ENCODE measurements at places on chromosomes 5 and 9.
A peak's percentile ranks its signal among the peaks of the same experiment; 100 is the strongest.

GRCh38 chr9:108322326-108323098, 533.3 kb downstream of the ACTL7B start:
- no peak for DNase-seq

DNA sequence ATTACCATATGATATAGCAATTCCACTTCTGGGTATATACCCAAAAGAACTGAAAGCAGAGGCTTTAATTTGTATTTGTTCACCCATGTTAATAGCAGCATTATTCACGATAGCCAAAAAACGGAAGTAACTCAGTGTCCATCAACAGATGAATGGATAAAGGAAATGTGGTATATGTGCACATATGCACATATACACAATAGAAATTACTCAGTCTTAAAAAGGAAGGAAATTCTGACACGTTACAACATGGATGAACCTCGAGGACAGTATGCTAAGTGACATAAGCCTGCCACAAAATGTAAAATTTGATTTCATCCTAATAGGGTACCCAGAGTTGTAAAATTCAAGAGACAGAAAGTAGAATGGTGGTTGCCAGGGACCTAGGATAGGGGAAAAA, 54.9 kb downstream of the NUP155 start:
- no peak for DNase-seq

DNA sequence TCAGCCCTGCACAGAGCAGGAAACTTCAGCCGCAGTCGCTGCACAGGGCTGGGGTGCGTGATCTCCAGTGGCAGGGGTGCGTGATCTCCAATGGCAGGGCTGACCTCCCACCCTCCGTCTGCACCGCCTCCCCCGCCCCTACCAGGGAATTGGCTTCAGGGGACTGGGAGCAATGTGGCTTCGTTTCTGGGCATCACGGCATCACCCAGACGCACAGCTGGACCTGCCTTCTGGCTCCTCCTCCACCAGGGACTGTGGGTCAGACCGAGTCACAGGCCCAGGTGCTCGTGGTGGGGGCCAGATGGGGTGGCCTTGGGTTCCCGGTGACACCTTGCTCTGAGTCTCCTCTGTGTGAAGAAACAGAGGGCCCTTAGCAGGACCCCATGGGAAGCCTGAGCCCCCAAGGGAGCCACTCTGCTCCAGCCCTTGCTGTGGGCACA, 51.1 kb downstream of the AHRR start:
- DNase-seq, result peak; percentile 65

GRCh38 chr9:91163773-91164471, 197.8 kb downstream of the AUH start:
- no peak for DNase-seq

- no peak for DNase-seq
Measured at GRCh38 chr5:173523388-173523787, 93.1 kb downstream of the BOD1 start.

DNA sequence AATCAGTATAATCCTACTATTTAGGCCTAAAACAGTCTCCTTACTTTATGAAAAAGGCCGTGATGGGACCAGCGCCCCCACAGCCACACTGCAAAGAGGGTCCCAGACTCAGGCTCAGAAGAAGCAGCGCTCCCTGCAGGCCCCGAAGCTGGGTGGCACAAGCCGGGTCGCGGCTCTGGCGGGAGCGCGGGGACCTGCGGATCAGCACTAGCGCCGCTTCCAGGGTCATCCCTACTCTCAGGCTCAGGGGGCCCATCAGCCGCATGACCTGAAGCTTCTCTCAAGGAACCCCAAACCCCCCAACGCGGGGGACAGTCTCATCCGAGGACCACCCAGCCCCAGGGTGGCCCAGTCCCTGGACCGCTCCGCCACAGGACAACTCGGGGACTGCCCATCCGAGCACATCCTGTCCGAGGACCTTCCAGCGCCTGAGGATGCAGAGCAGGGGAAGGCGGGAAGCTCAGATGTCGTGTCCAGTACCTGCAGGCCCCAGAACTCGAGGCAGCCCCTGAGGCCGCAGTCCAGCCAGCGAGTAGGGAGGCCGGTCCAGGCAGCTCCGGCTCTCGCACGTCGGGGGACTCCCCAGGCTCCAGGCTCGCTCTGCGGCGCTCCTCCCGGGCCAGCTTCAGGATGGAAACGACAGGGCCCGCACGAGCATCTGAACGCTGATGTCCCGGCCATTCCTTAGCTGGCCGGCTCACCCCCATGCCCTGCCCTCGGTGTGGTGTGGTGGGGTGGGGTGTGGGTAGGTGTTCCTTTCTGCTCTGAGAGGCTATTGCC, 32.4 kb upstream of the CDK20 start:
- DNase-seq, result no peak

GRCh38 chr5:109045710-109046109, 298.0 kb downstream of the FER start:
- DNase-seq, result no peak

GRCh38 chr5:173056783-173057061, 570 bp downstream of the CREBRF start:
- DNase-seq, result no peak

DNA sequence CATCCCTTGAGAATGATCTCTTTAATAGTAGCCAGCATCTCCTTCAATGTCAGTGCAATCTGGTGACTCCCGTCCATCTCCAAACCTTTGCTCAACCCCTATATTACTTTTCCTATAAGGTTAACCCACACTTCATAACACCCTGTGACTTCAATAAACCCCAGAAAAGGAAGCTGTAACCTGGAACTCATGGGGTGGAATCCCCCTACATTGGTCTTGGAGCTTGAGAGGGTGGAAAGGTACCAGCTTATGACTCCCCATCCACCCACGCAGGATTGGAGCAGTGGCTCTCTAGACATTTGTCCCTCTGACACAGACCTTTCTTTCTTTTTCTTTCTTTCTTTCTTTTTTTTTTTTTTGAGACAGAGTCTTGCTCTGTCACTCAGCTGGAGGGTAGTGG, 54.7 kb upstream of the ZFR start:
- no peak for DNase-seq

- no peak for DNase-seq
Measured at GRCh38 chr5:41433552-41434181, 76.7 kb downstream of the PLCXD3 start.

DNA sequence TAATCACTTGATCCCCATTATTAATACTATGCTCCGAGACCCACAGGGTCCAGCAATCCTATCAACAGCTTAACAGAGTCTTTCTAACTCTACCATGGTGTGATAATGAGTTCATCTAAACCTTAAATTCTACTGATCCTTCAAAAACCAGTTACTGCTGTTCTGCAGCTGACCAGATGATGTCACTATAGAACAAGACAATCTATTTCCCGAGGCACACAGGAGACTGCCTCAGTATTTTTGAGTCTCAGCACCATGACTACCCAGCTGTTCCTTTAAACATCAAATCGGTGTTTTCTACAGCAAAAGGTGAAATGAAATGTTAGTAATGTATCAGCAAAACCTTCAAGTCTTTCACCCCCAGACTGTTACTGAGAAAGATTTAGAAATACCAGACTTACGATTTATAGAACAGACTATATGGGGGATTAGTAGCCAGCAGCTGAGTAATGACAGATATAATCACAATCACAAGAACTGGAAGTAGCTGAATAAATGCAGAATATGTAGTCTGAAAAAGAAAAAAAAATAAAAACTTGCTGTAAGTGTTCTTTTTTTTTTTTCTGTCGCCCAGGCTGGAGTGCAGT, 16.9 kb downstream of the DNAJC18 start:
- DNase-seq, result no peak

- DNase-seq, result no peak
Measured at GRCh38 chr5:143801252-143801939, 10.6 kb upstream of the HMHB1 start.

DNA sequence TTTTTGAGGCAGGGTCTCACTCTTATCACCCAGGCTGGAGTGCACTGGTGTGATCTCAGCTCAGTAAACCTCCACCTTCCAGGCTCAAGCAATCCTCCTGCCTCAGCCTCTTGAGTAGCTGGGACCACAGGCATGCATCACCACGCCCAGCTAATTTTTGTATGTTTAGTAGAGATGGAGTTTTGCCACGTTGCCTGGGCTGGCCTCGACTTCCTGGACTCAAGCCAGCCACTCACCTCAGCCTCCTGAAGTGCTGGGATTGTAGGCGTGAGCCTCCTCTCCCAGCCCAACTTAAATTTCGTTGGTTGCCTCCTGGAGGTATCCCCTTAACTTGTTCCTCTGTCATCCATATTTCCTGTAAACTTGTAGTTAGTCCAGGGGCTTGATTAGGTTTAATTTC, 47.2 kb downstream of the RAB24 start:
- DNase-seq, result no peak

DNA sequence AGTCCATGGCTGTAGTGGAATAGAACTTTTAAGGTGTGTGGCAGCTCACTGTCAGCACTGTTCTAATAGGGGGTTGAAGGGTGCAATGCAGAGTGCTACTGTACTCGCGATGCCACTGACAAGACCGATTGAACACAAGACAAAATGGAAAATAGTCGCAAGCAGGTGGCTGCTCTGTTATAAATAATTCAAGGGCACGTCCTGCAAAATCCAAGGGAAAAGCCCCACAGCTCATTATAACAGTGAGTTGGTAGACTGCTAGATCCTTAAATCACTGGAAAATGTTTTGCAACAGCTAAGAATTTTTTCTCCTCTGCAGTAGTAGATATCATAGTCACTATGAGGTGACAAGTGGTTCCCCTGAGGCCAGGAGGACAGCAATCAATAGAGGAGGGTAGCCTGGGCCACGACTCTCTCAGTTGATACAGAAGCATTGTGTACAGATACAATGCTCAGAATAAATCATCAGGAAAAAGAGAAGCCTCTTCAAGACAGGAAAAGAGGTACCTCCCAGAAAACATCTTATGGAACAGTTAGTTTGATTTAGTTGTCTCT, 926.3 kb downstream of the TLE4 start:
- DNase-seq, result no peak

DNA sequence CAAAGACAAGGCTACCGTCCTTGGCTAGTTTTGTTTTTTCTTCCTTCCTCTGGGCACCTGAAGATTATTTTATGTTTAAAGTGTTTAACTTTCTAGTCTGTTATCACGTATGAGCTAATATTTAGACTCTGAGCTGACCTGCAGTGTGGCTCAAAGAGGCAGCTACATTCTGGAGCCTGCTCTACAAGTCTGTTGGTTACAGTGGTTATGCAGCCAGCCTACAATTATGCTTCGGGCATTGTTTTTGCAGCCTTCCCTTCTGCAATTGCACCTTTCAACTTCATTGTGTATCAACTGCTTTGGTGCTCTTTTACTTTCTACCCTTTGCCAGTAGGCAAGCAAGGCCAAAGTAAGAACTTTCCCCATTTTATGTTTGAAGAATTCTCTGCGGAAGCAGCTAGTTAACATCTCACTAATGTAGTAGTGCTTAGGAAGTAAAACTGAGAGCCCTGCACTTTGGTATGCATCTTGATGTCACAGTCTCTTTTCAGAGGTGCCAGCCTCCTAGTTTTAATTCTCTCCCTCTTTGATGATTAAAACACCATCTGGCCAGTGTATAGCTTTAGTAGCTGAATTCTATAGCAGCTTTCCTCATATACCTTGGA, 322.1 kb downstream of the FAM170A start:
- no peak for DNase-seq

- no peak for DNase-seq
Measured at GRCh38 chr5:116365006-116365496, 209.6 kb downstream of the SEMA6A start.

DNA sequence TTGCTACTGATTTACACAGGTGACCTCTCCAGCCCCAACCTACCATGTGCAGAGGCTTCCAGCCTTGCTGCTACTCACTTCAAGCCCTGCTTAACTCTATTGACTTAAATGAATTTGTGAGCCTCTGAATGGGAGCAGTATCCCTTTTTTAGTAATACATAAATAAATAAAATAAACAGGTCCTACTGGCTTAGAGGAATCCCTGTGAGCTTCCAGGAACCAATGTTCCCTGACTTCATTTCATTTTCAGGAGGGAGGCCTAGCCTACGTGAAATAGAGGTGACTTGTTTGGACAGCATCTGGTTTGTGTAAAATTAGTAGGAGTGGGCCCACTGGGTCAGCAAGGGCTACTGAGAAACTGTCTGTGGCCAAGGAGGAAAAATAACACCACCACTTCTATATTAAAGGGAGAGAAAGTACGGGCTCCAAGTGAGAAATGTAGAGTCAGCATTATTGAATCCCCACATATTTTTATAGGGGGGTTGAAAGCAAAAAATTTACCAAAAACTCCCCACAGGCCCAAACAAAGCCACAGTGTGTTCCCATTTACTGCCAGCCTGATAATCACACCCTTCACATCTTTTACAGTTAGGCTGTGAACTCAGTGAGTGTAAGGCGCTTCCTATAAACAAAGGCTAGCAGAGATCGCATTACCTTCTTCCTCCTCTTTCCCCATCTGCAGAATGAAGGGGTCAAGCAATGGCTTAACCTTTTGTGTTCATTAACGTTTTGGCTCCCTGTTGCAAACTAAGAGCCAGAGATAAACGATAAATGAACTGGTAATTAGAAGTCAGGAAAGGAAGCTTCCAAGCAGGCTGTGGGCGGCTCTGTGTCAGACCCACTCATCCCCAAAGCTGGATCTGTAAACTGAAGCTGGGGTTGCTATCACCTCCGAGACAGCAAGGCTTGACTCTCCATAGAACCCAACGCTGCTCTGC, 138.8 kb upstream of the LIFR start:
- DNase-seq, result no peak

- no peak for DNase-seq
Measured at GRCh38 chr5:98933445-98934072, 4.8 kb upstream of the CHD1 start.

DNA sequence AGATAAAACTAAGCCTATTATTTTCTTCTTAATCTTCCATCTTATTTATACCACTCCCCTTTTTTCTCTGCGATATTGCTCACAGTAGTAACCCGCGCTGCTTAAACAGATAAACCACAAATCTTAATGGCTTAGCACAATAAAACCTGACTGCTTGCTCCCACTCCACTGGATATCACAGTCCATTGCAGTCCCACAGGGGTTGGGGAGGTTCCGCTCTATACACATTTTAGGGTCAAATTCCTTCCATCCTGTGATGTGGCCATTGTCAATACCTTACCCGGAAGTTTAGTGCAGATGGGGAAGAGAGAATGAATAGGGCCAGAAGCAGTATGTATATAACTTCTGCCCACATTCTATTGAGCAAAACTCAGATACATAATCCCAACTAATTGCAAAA, 193.7 kb downstream of the RAB3C start:
- DNase-seq, result no peak

DNA sequence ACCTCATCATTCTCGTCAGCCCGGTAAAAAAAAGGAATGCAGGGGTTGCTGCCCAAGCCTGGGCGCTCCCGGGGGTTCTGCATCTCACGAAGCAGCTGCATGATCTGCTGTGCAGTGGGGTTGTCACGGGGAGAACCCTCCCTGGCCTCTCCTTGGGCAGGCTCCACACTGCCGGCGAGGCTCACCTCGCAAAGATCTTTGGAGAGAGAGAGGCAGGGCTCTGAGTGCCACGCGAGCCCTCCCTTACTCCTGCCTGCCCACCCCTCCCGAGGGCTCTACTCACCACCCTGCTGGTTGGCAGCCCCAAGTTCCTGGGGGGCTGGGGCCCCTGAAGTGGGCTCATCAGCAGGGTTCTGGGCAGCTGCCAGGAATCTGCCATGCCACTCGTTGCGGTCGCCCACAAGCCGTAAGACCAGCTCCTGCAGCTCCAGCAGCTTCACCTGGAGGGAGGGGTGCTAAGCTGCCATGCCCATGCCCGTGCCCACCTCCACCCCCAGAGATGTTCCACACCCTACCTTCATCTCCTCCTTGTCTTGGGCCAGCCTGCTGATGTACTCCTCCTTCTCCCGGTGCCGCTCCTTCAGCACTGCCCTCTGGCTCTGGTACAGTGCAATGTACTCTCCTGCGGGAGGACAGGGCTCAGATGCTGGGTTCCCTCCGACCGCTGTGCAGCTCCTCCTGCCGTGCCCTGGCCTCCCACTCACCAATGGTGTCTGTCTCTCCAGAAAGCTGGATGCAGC, 18.6 kb downstream of the GOLGA2 start:
- no peak for DNase-seq

- DNase-seq, result no peak
Measured at GRCh38 chr5:129945774-129946270, 41.6 kb downstream of the CHSY3 start.

All from activated naive CD4-positive, alpha-beta T cell treated with anti-CD3 and anti-CD28 coated beads, Interleukin-2, amount 50 U/mL, for 72 hours (primary cell).